Dermis microvascular lymphatic vessel endothelial cell (primary cell): ENCODE measurements at places on chromosomes 1 and 21.

DNA sequence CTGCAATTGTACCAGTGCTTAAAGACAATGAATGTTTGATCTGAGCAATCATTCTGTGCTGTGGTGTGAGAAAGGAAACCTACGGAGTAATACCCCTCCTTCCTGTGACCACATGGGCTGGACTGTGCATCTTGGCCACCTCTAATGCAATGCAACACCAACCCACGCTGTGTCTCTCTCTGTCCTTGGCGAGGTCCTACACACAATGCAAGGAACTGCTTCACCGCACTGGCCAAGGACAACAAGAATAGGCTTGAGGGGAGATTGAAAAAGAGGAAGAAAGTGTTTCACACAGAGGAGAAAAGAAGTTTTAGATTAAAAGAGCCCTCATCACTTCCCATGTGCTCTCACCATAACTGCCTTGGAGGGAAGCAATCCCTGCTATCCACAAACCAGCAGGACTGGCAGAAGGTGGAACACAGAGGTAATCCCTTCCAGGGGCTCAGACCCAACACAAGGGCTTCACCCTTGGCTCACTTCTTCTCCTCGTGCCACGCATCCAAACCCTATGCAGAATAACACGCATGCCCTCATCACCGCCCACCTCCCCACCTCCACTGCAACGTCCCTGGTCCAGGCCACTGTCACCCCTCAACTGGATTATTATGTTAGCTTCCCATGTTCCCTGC, 112.5 kb upstream of the ERG start:
- DNase-seq: no peak

DNA sequence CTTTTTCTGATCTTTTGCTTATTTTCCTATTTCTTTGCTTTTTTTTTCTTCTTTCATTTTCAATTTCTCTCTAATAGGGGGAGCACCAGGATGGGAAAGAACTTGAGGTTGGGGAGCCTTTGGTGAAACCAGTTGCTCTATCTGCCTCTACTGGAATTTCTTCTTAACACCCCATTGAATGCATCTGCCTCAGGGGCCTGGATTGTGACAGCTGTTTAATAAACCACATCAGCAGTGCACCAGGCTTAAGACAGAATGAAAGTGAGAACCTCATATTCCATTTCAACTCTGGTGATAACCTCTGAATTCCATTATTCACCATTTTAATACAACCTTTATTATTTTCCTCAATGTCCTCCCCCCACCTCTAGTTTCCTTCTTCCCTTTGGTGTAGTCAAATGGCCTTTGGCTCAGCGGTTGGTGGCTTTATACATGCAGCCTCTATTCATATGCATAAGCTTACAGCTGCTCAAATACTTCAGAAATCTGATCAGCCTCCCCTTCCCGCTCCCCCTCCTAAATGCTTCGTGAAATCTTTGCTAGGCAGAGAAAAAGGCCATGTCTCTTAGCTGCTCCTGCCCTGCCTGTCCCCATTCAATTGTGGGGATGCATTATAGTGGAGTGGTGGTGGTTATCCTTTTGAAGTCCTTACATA, 537.3 kb upstream of the PLXNA2 start:
- no peak for DNase-seq

GRCh38 chr1:206495493-206496046, 11.8 kb upstream of the RASSF5 start:
- no peak for DNase-seq

DNA sequence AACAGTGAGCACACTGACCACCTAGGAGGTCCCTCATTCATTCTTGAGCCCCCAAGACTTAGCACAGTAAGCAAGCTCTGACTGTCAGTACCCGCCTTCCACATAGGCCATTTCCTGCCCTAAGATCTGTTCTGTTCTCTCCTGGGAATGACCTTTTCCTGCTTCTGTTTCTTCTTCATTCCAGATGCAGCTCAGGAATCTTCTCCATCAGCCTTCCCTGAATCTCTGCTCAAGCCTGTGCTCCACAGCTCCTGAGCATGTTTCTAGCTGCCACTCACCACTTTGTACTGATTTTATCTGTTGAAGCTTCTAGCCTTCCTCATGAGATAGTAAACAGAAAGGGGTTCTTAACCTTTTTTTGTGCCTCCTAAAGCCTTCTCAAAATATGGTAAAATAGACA, 56.6 kb downstream of the ZNF281 start:
- DNase-seq: no peak

- no peak for DNase-seq
Measured at GRCh38 chr1:33828654-33829053, 35.2 kb upstream of the HMGB4 start.

DNA sequence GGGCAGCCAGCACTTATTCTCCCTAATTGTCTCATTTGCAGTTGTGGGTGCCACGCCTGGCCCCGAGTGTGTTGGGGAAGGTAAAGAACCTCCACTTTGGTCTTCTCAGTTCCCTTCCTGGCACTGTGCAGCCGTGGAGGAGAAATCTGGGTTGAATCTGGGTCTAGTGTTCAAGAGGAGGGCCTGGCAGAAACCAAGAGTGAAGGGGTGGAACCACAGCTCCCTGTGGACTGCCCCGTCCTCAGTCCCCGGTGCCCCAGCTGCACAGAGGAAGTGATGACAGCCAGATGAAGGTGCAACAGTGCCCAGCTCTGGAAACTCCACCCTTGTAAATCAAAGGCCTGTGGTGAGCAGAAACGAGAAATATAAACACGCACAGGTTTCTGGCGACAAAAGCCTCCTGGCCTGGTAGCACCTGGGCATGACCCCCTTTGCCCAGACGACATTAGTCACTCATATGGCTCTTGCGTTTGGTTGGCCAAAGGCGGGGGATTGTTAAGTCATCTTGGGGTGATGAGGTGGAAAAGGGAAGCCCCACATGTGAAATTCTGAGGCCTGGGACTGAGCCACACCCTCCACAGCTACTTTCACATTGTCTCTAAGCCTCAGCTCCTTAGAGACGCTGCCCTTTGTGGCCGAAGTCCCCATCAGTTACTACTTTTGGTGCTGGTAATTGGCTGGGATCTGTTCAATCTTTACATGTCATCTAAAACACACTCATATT, 4.2 kb upstream of the ECE1 start:
- DNase-seq: no peak

GRCh38 chr1:6426277-6426971, 1.8 kb downstream of the ESPN start:
- DNase-seq: no peak

GRCh38 chr1:6420454-6421042, 829 bp upstream of the HES2 start:
- DNase-seq: no peak

GRCh38 chr1:78501203-78501602, 10.4 kb downstream of the PTGFR start:
- DNase-seq: no peak

DNA sequence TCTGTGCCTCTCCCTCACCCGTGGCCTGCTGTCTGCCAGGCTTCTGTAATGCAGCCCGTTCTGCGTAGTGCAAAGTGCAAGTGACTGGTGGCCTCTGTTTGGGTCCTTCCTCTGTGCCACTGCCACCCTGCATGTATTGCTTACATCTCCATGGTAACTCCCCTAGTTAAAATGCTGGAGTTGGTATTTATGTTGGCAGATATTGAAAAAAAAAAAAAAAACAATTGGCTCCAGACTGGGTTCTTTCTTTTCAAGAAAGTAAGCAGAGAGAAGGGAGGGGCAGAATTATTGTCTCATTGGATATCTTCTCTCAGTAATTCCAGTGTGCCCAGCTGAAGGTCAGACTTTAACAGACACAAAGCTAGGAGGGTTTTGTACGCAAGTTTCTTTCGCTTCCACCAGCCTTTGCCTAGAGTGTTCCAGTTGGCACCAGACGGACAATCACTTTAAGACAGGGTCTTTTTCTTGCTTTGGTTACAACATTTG, 242.3 kb downstream of the PBX1 start:
- no peak for DNase-seq
